Inflammatory macrophage treated with lipopolysaccharide for 1 hour (primary cell): ENCODE measurements at places on chromosomes 2 and 18.

DNA sequence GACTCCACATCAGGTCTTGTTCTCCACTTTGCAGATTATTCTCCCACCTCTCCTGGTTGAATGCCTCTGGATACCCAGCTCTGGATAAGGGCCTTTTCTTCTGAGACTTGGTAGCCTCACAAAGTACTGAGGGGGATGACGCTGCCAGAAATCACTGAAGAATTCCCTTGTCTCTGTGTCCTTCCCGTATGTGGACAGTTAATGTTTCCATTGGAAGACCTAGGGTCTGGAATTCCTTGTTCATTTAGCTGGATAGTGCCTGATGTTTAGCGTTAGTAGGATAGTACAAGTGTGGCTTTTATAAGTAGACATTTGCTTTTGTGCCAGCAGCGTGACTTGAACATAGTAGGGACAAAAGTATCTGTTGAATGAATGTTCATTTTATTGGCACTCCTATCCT, 76.9 kb downstream of the CLHC1 start:
- DNase-seq, result no peak

- no peak for DNase-seq
Observed at GRCh38 chr2:240452462-240453256, 17.2 kb downstream of the GPC1 start.

GRCh38 chr18:74023220-74023619, 124.4 kb downstream of the FBXO15 start:
- no peak for DNase-seq

- no peak for DNase-seq
Observed at GRCh38 chr2:133574620-133575019, 6.4 kb upstream of the NCKAP5 start.

- no peak for DNase-seq
Observed at GRCh38 chr2:177611310-177611886, 218.8 kb downstream of the AGPS start.

- peak; percentile 100 for DNase-seq
Observed at GRCh38 chr2:46521215-46521683, 41.9 kb downstream of the TMEM247 start.

DNA sequence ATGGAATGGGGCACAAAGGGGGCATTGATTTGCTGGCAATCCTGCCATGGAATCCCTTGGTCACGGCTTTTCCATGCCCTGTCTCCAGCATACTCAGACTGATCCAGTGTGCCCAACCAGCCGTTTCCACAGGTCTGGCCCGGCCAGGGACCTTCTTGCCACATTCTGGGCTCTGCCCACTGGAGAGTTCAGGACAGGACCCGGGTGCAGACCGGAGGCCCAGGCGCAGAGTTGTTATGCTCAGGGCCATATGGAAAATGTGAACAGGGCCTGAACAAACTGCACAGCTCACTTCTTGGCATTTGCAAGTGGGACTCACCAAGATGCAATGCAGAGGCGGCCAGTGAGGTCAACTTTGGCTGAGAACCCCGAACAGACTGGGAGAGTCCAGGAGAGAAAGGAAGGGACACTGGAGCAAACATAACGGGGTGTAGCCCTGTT, 15.6 kb upstream of the ASAP2 start:
- DNase-seq, result peak; percentile 67
